ENCODE measurements at places on chromosomes 2 and 18. TPM values are rescaled to one million over a fixed set of nuclear protein-coding genes. Genes with fewer than 3 reads are reported as not detected.

DNA sequence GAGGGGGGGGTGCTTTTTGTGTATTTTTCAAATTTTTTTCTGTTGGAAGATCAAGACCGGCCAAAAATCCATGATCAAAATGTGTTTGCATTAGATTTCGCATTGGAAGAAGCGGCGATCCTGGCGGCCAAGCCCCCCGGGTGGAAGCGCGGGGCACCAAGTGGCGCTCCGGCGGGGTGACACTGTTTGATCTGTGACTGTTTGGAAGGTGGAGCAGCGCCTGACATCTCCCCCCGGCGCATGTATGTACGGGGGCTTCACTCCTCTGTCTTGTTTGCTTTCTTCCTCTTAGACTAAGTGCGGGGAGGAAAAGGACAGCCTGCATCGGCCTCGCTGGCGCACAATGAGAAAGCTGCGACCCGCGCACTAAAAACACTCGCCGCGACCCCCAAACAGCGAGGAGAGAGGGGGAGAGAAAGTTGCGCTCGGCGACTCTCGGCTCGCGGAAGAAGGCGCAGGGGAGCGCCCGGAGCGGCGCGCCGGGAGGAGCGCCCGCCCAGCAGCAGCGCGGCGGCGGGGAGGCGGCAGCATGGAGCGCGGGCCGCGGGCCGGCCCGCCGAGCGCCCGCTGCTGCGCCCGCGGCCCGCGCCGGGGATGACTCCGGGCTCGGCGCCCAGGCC, 515 bp downstream of the TSHZ1 start:
- DNase-seq, result no peak

GRCh38 chr2:1413156-1413710, at the start of gene TPO:
Gene TPO, plus strand, starts transcription at chr2:1413463. Its CDS starts 946 bp downstream, at chr2:1414409.
- DNase-seq, result no peak

- DNase-seq, result no peak
Measured at GRCh38 chr2:9467687-9468086, 6.7 kb upstream of the IAH1 start.

- DNase-seq, result no peak
Measured at GRCh38 chr2:7517088-7517487, 599.9 kb downstream of the RNF144A start.

The DYSF gene
- 25.8 TPM for total RNA-seq

DNA sequence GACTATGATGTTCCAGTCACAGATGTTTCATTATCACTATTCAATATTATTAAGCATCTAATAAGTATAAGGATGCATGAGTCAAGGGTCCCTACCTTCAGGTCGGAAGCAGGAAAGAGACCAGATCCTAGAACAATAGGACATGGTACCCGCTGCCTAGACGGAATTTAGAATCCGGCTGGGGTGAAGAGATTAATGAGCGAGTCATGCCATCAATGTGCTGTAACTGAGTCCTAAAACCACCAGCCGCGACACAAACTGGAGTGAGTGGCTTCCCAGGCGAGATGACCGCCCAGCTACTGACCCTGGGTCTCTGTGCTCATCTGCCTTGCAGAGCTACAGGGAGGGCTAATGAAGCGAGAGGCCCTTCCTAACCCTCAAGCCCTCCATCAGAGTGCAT, 73.6 kb downstream of the DNMT3A start:
- DNase-seq, result no peak

The HOXD1 gene
- not detected for total RNA-seq

DNA sequence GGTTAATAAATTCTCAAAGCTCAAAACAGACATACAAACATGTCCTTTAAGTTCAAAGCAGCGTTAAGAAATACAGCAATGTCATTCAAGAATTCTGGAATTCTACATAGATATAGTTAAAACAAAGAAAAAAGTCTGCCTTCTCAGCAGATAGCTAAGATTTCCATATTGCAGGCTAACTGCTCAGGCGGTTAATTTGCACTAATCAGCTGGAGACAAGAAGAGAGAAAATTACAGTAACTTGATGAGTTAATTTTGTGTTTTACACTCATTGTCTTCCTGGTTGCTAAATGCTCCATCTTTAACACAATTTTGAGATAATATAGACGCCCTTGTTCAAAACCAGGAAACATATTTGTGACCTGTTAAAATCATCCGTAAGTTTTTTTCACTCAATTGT, 1012.0 kb downstream of the LRP1B start:
- DNase-seq, result no peak

DNA sequence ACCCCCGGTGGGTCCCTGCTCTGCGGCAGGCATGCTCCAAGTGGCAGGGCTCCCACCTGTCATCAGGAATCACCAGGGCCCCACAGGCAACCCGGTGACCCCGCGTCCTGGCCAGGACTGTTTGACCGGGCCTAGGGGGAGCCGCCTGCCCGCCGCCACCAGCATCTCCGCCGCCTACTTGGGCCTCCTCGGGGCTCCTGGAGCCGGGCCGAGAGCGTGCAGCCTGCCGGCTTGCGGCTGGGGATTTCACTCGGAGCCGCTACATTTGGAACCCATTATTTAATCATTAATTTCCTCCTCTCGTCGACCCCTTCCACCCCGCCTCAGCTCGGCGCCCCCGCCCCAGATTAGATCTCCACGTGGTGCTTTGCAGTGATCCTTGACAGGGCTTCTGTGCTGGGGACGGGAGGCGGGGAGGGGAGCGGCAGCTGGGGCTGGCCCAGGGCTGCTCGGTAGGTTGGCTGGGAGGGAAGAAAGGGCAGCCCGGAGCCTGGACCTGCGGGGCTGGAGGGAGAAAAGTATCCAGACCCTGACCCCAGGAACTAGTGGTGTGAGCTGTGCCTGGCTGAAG, 295.4 kb downstream of the CYP26B1 start:
- no peak for DNase-seq

The DAPL1 gene
- total RNA-seq, result not detected

DNA sequence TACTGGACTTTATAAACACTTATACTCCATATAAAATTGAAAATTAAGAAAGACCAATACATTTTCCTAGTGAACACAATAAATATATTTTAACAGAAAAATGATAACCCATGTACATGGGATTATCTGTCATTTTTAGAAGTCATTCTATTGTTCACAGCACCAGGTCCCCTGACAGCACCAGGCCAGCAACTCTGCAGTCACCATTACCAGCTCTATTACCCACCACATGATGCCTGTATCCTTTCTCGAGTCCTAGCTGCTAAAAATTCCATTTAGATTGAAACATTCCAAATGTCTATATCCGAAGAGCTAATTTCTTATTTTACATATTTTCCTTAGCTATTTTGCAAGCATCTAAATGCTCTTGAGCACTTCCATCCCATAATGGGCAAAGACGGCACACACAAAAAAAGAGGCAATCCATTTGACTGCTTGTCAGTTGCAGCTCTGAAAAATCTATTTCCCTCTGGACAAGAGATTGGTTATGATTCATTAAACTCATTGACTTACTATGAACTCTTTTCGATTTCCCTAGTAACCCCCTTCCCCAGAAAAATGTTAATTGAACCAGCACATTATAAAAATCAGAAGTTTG, 336.9 kb downstream of the RIT2 start:
- DNase-seq, result no peak

The COL4A3 gene
- total RNA-seq, result 1.6 TPM

- DNase-seq, result no peak
Measured at GRCh38 chr2:217981084-217981730, 21.6 kb downstream of the TNS1 start.

Measured in right lobe of liver (tissue), 6 donors.